ENCODE measurements at places on chromosomes 2 and 18.

DNA sequence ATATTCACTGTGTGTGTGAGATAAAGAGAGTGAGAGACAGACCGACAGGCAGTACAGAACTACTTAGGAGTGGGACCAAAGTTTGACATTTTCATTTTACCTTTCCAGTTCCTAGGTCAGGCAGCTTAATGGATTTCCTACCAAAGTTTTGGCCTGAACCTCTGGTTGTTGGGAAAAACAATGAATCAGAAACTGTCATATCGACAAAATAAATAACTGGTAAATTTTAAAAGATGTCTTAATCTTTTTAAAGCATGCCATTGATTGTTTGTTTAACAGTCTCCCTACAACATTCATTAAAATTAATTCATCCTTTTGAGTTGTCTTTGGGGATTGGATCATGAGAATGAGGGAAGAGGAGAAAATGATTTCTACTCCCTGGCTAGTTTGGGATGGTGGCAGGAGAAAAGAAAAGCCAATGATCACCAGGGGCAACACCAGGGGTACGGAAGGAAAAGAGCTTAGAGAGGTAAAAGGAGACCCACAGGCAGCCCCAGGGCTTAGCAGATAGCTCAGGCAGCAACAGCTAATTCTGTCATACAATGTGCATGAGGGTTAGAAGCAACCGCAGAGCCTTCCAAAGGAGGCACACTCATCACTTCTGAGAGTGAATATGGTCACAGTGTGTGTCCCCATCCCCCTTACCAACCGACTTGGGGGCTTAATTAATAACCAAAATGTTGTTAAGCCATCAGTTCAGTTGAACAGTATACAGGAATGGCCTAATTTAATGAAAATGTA is 98.5 kb downstream of the CCDC141 start:
- DNase-seq = no peak

DNA sequence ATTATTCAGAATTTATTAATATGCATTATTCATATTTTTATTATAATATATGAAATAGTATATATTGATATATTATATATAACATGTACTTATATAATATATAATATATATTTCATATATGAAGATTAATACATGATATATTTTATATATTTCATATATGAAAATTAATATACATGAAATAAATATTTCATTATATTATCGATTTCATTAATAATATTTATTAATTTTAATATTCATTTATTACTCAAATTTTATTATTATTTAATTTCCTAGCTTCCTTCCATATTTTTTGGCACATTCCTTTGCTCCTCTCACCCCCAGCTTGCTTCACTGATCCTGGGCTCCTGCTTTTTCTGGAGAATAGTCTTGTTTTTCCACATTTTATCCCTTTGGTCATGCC is 29.7 kb downstream of the CD8B2 start:
- no peak for DNase-seq

DNA sequence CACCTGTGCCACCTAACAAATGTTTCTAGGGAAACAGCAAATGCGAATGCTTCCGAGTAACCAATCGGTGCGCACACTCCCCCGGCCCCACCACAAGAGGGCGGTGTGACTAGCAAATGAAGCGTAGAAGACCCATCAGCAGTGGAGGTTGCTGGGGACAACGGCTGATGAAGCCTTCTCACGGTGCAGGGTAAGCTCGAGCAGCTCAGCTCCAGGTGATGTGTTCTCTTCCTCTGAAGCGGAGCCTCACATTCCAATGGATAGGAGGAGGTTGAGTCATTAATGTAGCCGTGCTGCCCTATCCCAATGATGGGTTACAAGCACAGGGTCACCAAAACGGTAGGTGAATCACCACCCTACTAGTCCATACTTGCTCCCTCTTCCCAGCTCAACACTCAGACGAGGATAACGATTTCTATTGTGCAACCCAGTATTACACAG is 127.6 kb upstream of the TWIST2 start:
- peak; percentile 24 for DNase-seq

- DNase-seq = no peak
Measured at GRCh38 chr2:28316546-28317335, 75.9 kb upstream of the FOSL2 start.

DNA sequence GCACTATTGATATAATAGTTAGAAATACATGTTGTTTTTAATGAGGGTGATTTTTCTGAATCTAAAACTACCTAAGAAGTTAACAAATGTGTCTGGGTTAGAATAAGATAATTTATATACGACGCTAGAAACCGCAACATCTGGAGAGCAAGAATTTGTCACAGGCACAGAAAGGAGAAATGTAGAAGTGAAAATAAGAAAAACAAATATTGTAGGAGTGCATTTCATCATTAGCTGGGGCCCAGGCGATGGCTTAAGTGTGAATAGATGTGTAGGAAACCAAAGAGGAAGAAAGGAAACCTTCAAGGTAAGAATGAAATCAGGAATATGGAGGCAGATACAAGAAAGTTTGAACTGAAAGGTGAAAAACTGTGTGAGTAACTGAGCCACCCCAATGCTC is 90.3 kb downstream of the LRP2 start:
- no peak for DNase-seq

DNA sequence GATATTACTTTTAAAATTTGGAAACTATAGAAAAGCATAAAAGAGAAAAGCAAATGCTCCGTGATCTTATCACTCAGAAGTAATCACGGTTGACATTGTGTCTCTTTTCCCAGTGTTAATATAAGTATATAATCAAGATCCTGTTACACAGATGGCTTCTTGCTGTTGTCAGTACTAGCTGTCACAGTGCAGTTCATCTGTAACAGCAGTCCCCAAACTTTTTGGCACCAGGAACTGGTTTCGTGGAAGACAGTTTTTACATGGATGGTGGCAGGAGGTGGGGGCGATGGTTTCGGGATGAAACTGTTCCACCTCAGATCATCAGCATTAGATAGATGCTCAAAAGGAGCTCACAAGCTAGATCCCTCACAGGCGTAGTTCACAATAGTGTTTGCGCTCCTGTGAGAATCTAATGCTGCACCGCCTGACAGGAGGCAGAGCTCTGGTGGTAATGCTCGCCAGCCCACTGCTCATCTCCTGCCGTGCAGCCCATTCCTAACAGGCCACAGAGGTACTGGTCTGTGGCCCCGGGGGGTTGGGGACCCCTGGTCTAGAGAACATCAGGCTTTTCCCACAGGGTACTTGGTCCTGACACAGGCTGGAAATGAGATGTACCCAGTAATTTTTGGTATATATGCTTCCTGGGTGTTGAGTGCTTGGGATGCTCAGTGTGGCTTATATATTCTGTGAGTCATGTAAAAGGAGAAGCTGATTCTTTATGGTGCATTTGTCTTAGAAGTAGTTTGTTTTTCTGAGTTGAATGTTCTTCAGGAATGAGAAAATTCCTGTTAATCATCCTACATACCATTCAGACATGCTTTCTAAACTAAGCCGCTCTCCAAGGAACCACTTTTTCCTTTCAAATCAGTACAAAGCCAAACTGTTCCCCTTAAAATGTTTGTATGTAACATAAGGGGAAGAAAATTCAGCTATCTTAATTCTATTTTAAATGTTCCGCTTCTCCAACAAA is 121.8 kb downstream of the NCK2 start:
- no peak for DNase-seq

Data from NCI-H526 treated with DMSO at 0.1 percent for 48 hours (cell line).